ENCODE measurements at places on chromosomes 4 and X.
A peak's percentile ranks its signal among the peaks of the same experiment; 100 is the strongest.

DNA sequence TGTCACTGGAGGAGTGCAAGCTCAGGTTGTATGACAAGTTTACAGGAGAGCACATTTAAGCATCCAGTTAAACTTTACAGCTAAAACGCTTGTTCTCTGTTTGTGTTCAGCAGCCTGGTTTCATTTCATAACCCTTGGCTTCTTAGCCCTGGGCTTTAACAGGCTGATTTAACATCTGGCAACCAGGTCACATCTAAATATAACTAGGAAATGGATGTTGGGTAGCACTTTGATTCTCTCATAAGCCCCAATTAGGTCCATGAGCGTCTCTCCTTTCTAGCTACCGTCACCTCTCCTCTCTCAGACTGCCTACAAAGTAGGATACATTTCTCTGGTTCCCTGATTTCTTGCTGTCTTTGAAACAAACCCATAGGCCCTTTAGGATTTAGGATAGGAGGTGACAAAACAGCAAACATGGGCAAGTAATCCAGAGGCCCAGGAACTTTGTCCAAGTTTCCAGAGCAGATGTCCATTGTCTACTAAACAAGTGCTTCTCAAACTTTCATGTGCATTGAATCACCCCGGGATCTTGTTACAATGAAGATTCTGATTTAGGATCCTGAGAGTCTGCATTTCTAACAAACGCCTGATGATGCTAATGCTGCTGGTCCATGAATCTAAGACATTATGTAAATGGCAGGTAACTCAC is 22.5 kb downstream of the OTUD6A start:
- DNase-seq = peak; percentile 29

DNA sequence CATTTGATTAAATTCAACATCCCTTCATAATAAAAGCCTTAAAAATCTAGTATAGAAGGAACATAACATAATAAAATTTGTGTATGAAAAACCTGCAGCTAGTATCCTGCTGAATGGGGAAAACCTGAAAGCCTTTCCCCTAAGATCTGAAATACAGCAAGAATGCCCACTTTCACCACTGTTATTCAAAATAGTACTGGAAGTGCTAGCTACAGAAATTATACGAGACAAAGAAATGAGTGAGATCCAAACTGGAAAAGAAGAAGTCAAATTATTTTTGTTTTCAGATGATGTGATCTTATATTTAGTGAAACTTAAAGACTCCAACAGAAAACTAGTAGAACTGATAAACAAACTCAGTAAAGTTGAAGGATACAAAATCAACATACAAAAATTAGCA is 152.9 kb downstream of the RTL3 start:
- no peak for DNase-seq

DNA sequence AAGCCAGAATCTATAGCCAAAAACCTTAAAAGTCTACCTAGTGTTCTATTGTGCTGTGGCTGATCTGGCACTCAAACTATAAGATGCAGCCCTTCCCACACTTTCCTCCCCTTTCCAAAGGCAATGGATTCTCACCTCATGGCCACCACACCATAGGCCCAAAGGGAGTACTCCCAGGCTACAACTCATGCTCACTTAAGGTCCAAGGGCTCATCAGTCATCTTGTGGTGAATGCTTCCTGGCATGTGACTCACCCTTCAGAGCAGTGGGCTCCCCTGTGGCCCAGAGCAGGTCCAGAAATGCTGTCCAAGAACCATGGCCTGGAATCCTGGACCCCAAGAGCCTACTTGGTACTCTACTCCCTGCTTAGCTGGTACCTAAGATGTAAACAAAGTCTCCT is 181.0 kb downstream of the CHRDL1 start:
- DNase-seq = no peak

GRCh38 chr4:175873707-175874106 is 61.6 kb upstream of the GPM6A start:
- DNase-seq = no peak

DNA sequence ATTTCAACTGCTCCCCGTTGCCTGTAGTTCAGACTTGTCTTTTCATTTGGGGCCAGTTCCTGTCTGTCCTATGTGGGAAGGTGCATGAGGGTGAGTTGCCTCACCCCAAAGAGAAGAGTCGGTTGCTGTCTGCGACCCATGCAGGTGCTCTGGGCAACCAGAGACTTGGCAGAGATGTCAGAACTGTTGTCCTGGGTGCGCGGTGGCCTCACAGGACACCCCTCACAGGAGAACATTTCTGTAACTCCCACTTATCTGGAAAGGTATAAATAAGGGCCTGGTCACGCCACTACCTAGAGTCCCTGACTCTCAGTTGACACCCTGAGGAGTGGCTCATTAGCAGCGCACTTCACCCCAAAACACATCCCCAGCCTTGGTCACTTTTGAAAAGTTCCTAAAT is 9.7 kb upstream of the NAT8L start:
- no peak for DNase-seq

- no peak for DNase-seq
Measured at GRCh38 chrX:124421898-124422655, 75.7 kb downstream of the SH2D1A start.

DNA sequence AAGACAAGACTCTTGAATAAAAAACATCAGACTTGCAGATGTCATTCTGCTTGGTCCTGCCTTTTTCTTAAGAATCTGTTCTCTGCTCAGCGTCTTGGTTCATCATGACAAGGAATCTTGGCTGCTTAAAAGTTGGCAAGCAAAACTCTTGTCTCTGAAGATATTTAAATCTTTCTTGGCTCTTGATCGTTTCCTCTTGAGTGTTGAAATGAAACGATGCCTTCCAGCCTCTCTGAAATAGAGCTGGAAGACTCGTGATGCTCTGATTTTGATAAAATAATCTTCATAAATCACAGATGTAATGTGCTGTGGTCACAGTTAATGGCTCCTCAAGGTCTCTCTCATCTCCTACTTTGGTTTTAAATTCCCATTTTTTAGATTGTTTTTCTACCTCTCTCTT is 39.9 kb upstream of the TMEM192 start:
- no peak for DNase-seq

DNA sequence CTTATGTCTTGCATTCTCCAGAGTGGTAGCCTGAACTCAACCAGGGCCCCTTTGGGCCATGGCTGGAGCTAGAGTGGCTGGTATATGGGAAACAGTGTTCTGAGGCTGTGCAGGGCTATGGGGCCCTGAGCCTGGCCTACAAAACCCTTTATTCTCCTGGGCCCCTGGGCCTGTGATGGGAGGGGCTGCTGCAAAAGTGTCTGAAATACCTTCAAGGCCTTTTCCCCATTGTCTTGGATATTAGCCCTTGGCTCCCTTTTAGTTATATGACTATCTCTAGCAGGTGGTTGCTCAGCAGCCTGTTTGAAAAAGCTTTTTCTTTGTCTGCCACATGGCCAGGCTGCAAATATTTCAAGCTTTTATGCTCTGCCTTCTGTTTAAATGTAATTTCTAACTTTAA is 22.5 kb downstream of the APOOL start:
- no peak for DNase-seq

DNA sequence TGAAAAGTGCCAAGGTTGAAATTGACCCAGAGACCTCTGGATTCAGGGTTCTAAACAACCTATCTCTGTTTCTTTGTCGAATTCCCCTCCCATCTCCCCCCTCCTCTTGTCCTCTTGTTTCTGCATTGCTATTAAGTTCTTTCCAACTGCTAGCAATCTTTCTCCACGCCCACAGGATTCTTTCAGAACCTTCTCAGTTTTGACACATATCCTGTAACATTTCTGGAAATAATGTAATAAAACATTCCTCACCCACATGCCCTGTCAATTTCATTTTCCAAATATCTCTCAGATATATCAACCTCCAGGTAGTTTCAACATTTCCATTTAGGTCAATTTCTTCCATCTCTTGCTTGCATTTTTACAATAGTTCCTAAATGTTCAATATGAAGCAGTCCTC is 1105.9 kb downstream of the ARAP2 start:
- no peak for DNase-seq

GRCh38 chr4:6548201-6548881 is 26.6 kb upstream of the MAN2B2 start:
- peak; percentile 57 for DNase-seq

DNA sequence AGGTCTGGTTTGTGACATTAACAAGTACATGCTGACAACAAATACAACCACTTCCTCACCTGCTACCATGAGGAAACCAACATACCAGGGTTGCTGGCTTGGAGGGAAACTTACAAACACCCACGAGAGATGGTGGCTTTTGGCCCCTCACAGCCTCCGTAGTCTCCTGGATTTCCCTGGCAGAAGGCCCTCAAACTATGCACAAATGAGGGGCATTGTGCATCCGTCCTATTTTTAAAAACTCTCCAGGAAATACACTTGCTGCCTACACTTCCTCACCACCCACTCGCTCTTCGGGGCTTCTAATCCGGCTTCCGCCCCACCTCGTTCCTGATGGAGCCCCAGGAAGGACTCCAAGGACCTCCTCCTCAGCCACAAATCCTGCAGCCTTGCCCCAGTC is 355.0 kb upstream of the GATB start:
- DNase-seq = no peak

DNA sequence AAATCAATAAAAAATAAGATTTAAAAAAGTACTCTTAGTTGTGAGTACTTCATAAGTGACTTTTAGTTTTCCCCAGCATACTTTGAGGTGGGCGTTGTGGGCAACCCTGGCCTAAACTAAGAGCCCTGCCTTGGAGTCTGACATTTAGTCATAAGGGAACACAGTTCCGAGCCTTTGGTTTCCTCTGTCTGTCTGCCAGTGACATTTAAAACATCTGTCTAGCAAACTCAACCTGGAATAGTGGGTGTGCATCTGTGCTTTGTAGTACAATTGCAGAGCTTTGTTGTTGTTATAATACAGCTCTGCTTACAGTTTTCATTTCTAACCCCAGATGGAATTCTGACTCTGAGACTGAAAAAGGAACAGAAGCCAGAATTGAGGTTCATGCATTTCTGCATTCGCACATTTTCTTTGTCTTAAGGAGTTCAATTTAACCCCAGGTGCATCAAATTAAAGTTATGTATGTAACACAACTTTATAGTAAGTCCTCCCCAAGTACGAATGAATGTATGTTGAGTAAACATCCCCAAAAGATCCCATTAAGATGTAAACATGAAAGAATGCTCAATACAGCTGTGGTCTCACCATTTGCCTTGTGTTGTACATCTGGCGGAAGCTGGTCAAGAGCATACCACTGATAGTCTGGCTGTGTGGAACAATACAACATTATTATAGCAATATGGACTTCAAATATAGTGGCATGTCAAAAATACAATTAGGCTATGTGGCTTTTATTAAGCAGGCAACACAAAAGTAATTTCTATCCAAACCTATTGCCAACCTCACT is 25.9 kb downstream of the TNIP3 start:
- no peak for DNase-seq

- no peak for DNase-seq
Measured at GRCh38 chrX:8374041-8374825, 90.4 kb upstream of the VCX3B start.
